NCI-H1092 (cell line): ENCODE measurements at places on chromosomes 4 and X.

DNA sequence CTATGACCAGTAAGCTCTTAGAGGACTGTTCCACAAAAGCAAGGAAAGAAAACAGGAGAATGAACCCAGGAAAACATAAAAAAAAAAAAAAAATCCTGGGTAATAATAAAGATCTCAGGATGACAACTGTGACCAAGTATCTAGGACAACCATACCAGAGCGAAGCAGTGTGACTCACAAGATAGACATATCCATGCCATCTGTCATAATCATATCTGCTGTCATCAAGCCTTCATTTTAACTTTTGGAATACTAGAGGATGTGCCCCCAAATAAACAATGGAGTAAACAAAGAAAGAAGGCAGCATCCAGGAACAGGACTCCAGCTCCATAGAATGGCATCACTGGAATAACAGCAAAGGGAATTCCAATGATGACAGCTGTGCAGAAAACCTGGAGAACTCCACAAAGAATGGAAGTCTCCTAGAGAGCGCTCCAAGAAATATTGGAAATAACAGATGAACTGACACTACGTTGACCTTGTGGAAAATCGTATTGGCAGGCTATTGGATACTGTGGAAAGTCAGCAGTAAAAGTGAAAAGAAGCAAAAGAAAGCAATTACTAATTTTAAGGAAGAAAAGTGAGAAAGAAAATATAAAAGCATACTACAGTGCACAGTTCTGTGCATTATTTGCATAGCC is 35.3 kb downstream of the HPGDS start:
- no peak for DNase-seq

DNA sequence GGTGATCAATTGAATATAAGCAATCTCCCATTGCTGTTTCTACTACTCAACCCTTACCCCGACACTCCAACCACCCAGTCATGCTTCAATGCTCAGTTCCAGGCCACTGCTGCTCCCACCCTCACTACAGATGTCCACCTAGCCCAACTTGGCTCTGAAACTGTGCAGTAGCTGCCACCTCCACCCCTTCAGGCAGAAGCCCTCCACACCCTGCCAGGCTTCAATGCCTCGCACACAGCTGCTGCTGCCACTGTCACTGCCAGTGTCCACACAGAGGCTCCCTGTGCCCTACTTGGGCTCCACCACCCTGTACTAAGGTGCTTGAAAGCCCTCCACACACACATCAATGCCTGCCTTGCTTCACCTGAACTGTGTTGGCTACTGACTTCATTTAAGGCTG is 34.6 kb downstream of the LAMTOR3 start:
- DNase-seq: no peak

GRCh38 chrX:19040373-19040772 is 56.5 kb upstream of the PHKA2 start:
- no peak for DNase-seq

- DNase-seq: no peak
These were observed 20.8 kb downstream of the EIF4E start for GRCh38 chr4:98908182-98908581.

- DNase-seq: no peak
These were observed 43.3 kb downstream of the LUZP4 start for GRCh38 chrX:115332832-115333231.

- DNase-seq: no peak
These were observed 51.7 kb downstream of the RAB28 start for GRCh38 chr4:13432453-13432852.

DNA sequence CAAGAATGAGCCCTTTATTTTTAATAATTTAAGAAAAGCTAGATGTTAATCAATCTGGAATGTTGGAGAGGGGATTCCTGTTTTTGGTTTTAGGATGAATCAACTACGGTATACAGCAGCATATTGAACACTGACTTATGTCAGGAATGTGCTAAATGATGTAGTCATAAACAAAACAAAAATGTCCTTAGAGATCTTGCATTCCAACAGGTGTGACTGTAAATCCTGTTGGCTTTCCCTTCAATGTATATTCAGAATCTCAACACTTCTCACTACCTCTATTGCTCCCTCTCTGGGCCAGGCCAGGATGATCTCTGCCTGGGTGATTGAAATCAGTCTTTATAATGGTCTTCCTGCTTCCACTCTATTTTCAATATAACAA is 37.8 kb upstream of the BDH2 start:
- DNase-seq: no peak

- peak; percentile 25 for DNase-seq
These were observed 14.6 kb downstream of the PSAPL1 start for GRCh38 chr4:7419961-7420660.

DNA sequence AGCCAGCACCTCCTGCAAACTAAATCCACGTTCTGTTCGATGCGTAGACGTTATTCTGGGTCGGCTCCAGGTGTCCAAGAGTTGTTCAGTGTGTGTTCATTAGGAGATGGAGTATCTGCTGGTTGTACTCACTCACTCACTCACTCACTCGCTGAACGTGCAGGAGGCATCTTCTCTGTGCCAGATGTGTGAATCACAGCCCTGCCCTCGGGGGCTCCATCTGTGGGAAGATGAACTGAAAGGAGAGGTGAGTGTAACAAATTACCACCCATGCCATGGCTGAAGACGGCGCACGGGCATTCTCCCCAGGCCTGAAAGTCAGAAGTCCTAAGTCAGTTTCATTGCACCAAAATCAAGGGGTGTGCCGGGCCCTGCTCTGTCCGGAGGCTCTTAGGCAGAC is 16.1 kb downstream of the NSG1 start:
- DNase-seq: no peak

- no peak for DNase-seq
These were observed 19.2 kb upstream of the BLTP1 start for GRCh38 chr4:122132891-122133290.
